ENCODE measurements at places on chromosomes 5 and 9.

GRCh38 chr9:7001571-7001970 lies 243.8 kb downstream of the KDM4C start:
- no peak for DNase-seq

GRCh38 chr5:132419502-132420468 lies 50.3 kb downstream of the SLC22A5 start:
- DNase-seq: no peak

- DNase-seq: no peak
Measured at GRCh38 chr9:110282018-110282738, 25.9 kb upstream of the TXN start.

DNA sequence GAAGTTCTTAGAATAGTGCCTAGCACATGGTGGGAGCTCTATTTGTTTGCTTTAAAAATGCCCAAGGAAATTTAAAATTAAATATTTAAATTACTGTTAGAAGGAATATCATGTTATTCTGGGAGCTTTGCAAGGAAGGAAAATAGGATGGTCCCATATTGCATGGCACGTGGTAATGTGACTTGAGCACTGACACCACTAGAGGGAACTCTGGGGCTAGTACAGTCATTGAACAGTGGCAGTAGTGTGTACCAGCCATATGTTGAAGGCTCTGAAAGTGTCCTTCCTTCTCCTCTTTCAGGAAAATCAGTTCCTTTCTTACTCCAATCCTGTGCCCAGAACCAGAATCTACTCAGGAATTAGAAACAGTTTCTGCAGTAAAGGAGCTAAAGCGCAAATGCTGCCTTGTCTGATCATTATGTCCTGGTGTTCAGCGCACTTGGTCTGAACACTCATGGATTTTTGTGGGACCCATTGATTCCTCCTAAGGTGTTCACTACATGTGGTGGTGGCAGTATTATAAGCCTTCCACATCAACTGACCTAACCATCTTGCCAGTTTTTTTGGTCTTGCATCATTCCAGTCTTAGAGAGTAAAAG lies 54.1 kb downstream of the GDA start:
- DNase-seq: no peak

DNA sequence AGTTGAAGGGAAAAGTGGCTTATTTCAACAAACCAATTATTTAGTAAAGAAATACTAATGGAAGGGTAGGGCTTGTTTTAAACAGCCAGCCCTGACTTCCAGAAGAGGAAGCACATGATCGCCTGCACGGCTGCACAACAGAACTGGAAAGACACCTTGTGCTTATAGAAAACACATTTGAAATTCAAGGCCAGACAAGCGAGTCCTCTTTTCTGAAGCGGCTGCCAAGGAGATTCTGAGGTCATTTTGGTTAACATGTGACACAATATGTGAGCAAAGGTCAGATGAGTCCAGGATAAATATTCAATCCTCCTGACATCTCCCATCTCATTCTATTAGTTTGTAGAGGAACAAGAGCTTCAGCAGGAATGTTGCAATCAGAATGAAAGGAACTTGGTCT lies 461.4 kb upstream of the ST8SIA4 start:
- no peak for DNase-seq

DNA sequence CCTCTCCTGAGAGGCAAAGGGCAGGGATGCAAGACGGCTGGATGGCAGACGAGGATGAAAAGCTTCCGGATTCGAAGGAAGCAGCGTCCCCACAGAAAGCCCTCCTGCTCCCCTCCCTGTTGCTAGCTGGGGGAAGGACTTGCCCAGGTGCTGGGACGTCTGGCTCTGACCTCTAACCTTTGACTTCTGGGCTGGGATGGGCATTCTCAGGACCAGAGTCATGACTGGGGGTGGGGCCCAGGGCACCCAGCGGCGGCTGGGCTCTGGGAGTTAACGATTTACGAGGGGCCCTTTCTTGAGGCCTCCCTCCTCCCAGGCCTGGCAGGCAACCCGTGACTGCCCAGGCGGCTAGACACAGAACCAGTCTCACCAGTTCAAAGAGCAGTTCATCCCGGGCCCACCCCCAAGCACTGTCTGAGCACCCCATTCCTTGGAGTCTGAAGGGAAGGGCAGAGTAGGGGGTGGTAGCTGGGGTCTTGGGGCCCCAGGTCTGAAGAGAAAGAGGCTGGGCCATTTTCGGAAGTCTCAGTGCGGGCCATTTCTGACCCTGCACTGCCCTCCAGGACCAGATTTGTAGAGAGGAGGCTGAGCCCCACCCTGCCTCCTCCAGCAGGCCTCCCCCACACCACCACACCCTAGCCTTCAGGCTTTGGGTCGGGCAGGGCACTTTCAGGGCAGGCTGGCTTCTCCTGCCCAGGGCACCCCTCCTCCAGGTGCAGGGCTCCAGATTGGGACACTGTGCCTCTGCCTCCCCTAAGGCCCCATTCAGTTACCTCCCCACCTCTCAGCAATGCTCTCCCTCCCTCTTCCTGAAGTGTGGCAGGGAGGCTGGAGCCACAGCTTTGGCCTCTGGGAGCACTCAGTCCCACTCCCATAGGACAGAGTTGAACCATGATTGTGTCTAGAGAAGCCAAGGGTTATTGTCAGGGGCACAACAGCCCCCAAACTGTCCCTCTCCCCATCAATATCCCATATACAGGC lies 5.0 kb upstream of the CXXC5 start:
- no peak for DNase-seq

DNA sequence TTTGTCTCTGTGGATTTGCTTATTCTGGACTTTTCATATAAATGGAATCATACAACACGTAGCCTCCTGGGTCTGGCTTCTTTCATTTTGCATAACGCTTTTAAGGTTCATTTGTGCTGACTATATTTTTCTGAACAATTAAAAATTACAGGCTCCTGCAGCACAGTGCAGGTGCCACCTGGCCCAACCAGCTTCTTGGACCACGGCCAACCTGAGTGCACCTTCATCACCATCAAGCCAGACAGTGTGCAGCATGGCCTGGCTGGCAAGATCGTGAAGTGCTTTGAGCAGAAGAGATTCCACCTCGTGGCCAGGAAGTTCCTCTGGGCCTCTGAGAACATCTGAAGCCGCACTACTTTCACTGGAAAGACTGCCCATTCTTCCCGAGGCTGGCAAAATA lies 53.5 kb upstream of the COL15A1 start:
- no peak for DNase-seq

- no peak for DNase-seq
Measured at GRCh38 chr5:75601996-75602395, 9.3 kb upstream of the ANKDD1B start.

- DNase-seq: no peak
Measured at GRCh38 chr5:122121479-122122465, 7.6 kb upstream of the ZNF474 start.
